ENCODE measurements at places on chromosomes 5 and 9. TPM values are rescaled to one million over a fixed set of nuclear protein-coding genes. Genes with fewer than 3 reads are reported as not detected.

The PLPP6 gene
- 6.3 TPM for total RNA-seq

The LRRC70 gene
- total RNA-seq = 0.60 TPM

GRCh38 chr9:132914924-132915323 lies 29.5 kb downstream of the TSC1 start:
- peaks cover 29% of the 10 kb centered on the region for H3K36me3 ChIP-seq
- no peaks in the 10 kb centered on the region for H3K27me3 ChIP-seq
- H3K4me1 ChIP-seq = no peaks in the 10 kb centered on the region
- DNase-seq = no peak

DNA sequence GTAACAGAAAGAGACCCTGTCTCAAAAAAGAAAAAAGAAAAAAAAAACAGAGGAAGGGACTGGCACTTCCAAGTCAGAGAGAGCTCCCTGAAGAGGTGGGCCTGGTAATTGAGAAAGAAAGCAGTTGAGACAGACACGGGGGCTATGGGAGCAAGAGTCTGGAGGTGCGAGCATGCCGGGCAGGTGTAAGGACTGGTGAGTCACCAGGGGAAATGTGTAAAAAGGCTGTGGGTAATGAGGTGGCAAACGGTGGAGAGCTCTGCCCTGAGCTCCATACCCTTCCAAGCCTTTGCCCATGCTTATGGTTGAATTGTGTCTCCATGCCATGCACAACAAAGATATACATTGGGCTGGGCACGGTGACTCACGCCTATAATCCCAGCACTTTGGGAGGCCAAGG lies 18.0 kb upstream of the JADE2 start:
- no peaks in the 10 kb centered on the region for H3K36me3 ChIP-seq
- H3K4me3 ChIP-seq = no peak overlapping the region
- peaks cover 26% of the 10 kb centered on the region for H3K4me1 ChIP-seq
- no peak overlapping the region for H3K27ac ChIP-seq
- no peak for DNase-seq
- no peaks in the 10 kb centered on the region for H3K27me3 ChIP-seq

The RNF183 gene
- not detected for total RNA-seq

GRCh38 chr9:92969516-92970466 lies 22.5 kb downstream of the FGD3 start:
- DNase-seq = no peak
- peaks cover 82% of the 10 kb centered on the region for H3K4me1 ChIP-seq
- H3K27me3 ChIP-seq = no peaks in the 10 kb centered on the region
- peak overlapping the region; percentile 73 for H3K4me3 ChIP-seq
- peak overlapping the region; percentile 19 for H3K27ac ChIP-seq
- peaks cover 5% of the 10 kb centered on the region for H3K36me3 ChIP-seq

The IL33 gene
- total RNA-seq = not detected

- H3K4me1 ChIP-seq = peaks cover 5% of the 10 kb centered on the region
- no peak for DNase-seq
- no peak overlapping the region for H3K27ac ChIP-seq
Measured at GRCh38 chr5:108753331-108753730, 5.6 kb downstream of the FER start.

The PLAC8L1 gene
- 0.96 TPM for total RNA-seq

The ADAMTS6 gene
- 1.2 TPM for total RNA-seq

GRCh38 chr5:162456086-162456485 lies 388.5 kb downstream of the GABRG2 start:
- DNase-seq = no peak
- no peaks in the 10 kb centered on the region for H3K27me3 ChIP-seq
- no peak overlapping the region for H3K4me3 ChIP-seq
- H3K36me3 ChIP-seq = no peaks in the 10 kb centered on the region
- H3K27ac ChIP-seq = no peak overlapping the region
- H3K4me1 ChIP-seq = no peaks in the 10 kb centered on the region

DNA sequence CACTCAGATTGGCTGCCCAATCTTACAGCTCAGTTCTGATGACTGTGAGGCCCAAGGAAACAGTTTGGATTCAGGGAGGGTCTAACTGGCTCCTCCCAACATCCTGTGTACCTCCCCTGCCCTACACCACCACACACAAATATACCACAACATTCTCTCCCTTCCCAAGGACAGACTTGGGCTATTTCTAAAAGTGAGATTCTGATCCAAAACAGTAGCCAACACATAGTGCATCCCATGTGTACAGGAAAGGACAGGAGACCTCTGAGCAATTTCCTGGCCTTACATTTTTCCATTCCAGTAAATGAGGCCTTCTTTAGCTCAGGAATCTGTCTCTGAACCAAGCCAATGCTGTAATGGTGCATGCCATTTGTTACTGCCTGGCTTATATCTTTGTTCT lies 20.8 kb downstream of the ZNF366 start:
- no peaks in the 10 kb centered on the region for H3K27me3 ChIP-seq
- H3K4me1 ChIP-seq = no peaks in the 10 kb centered on the region
- H3K4me3 ChIP-seq = no peak overlapping the region
- no peak overlapping the region for H3K27ac ChIP-seq
- DNase-seq = no peak

GRCh38 chr9:2601785-2602378 lies 19.7 kb upstream of the VLDLR start:
- H3K27me3 ChIP-seq = no peaks in the 10 kb centered on the region
- no peak overlapping the region for H3K27ac ChIP-seq
- no peak overlapping the region for H3K4me3 ChIP-seq
- no peaks in the 10 kb centered on the region for H3K4me1 ChIP-seq

The CDX1 gene
- total RNA-seq = not detected

- no peak overlapping the region for H3K27ac ChIP-seq
- H3K27me3 ChIP-seq = no peaks in the 10 kb centered on the region
Measured at GRCh38 chr9:101270302-101270701, 114.5 kb downstream of the BAAT start.

The FGF1 gene
- total RNA-seq = not detected

DNA sequence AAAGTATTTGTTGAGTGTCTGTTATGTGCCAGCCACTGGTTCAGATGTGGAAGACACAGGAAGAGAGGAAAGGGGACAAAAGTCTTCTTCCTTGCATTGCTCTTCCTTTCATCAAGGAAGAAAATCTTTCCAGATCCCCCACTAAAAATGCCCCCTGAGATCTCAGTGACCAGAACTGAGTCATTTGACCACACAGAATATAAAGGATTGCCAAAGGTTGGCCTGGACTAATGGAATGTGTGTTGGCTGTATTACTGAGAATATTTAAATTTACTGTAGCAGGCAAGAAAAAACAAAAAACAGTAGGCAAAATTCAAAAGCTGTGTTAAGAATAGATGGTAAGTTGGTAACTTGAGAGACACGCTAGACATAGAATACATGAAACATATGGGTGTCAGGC lies 10.0 kb upstream of the SEPTIN8 start:
- DNase-seq = no peak
- H3K27me3 ChIP-seq = no peaks in the 10 kb centered on the region
- H3K36me3 ChIP-seq = no peaks in the 10 kb centered on the region
- H3K27ac ChIP-seq = peak overlapping the region; percentile 51
- H3K4me1 ChIP-seq = no peaks in the 10 kb centered on the region
- H3K4me3 ChIP-seq = no peak overlapping the region

The SPTLC1 gene
- 60.7 TPM for total RNA-seq

- peak overlapping the region; percentile 7 for H3K4me3 ChIP-seq
- H3K27me3 ChIP-seq = no peaks in the 10 kb centered on the region
- H3K36me3 ChIP-seq = no peaks in the 10 kb centered on the region
Measured at GRCh38 chr5:67160272-67160671, 36.3 kb downstream of the CD180 start.

DNA sequence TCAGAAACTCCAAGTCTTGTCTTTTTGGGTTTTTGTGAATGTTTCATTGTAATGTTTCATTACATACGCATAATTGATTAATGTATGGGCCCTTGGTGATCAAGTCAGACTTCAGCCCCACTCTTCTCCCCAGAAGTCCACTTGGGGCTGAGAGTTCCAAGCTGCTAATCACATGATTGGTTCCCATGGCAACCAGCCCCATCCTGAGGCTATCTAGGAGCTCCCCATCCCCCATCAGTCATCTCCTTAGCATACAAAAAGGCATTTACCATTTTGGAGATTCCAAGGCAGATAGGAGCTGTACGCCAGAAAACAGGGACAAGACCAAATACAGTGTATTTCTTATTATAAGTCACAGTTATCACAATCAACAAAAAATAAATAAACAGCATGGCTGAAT lies 22.9 kb upstream of the SYK start:
- H3K4me1 ChIP-seq = no peaks in the 10 kb centered on the region
- no peak overlapping the region for H3K4me3 ChIP-seq
- no peak for DNase-seq
- no peaks in the 10 kb centered on the region for H3K27me3 ChIP-seq
- no peaks in the 10 kb centered on the region for H3K36me3 ChIP-seq
- no peak overlapping the region for H3K27ac ChIP-seq

The CCNI2 gene
- total RNA-seq = 9.1 TPM

The FBP2 gene
- total RNA-seq = not detected

DNA sequence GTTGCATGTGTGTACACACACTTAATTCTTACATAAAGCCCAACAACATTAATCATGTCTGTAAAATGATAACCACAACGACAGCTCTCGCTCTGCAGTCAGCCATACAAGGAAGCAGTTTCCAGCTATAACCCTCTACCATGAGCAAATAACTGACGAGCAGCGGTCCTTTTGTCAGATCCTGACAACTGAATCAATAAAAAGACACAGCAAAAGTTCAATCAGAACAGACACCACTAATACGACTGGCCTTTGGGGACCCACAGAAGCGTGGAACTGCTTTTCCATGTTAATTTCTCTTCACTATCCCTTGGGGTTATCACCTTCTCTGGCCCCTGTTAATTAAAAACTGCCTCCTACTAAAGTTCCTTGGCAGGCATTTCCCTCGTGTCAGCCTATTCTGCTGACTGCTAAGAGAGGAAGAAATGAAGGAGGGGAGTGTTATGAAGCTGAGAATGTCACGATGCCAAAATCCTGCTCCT lies 722.8 kb upstream of the GRAMD2B start:
- H3K4me1 ChIP-seq = no peaks in the 10 kb centered on the region
- no peaks in the 10 kb centered on the region for H3K27me3 ChIP-seq
- no peaks in the 10 kb centered on the region for H3K36me3 ChIP-seq

GRCh38 chr9:113506090-113506589 lies 42.6 kb downstream of the RGS3 start:
- H3K4me1 ChIP-seq = peaks cover 4% of the 10 kb centered on the region
- H3K27me3 ChIP-seq = no peaks in the 10 kb centered on the region
- DNase-seq = no peak
- no peaks in the 10 kb centered on the region for H3K36me3 ChIP-seq
- H3K4me3 ChIP-seq = no peak overlapping the region

- no peaks in the 10 kb centered on the region for H3K36me3 ChIP-seq
- no peaks in the 10 kb centered on the region for H3K27me3 ChIP-seq
- no peaks in the 10 kb centered on the region for H3K4me1 ChIP-seq
- no peak overlapping the region for H3K27ac ChIP-seq
Measured at GRCh38 chr5:180390441-180391190, 37.5 kb upstream of the GFPT2 start.

The PCDHA8 gene
- total RNA-seq = not detected

GRCh38 chr5:109566361-109566760 lies 123.4 kb upstream of the MAN2A1 start:
- H3K27me3 ChIP-seq = no peaks in the 10 kb centered on the region
- DNase-seq = no peak
- no peak overlapping the region for H3K27ac ChIP-seq
- no peaks in the 10 kb centered on the region for H3K36me3 ChIP-seq
- no peak overlapping the region for H3K4me3 ChIP-seq

GRCh38 chr9:134563397-134563796 lies 78.2 kb upstream of the COL5A1 start:
- DNase-seq = no peak
- H3K27me3 ChIP-seq = no peaks in the 10 kb centered on the region
- no peaks in the 10 kb centered on the region for H3K4me1 ChIP-seq
- no peaks in the 10 kb centered on the region for H3K36me3 ChIP-seq
- H3K4me3 ChIP-seq = no peak overlapping the region
- H3K27ac ChIP-seq = no peak overlapping the region

GRCh38 chr5:153700940-153701339 lies 210.5 kb downstream of the GRIA1 start:
- no peaks in the 10 kb centered on the region for H3K4me1 ChIP-seq
- H3K27me3 ChIP-seq = no peaks in the 10 kb centered on the region
- no peak overlapping the region for H3K4me3 ChIP-seq
- DNase-seq = no peak
- H3K36me3 ChIP-seq = no peaks in the 10 kb centered on the region

DNA sequence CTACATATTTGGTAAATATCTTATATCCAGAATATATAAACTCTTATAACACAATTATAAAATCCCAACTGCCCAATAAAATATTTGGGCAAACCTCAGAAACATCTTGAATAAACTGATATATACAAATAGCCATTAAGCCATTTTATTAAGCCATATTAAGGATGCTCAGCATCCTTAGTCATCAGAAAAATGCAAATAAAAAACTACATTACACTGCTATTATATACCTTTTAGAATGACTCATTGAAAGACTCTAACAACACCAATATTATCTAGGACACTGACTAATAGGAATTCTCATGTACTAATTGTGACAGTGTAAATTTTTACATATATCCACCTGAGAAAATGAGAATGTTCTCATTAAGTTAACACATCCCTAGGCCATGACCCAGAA lies 77.8 kb downstream of the CDH10 start:
- no peak overlapping the region for H3K27ac ChIP-seq
- no peaks in the 10 kb centered on the region for H3K27me3 ChIP-seq
- DNase-seq = no peak
- H3K4me1 ChIP-seq = no peaks in the 10 kb centered on the region
- no peak overlapping the region for H3K4me3 ChIP-seq

DNA sequence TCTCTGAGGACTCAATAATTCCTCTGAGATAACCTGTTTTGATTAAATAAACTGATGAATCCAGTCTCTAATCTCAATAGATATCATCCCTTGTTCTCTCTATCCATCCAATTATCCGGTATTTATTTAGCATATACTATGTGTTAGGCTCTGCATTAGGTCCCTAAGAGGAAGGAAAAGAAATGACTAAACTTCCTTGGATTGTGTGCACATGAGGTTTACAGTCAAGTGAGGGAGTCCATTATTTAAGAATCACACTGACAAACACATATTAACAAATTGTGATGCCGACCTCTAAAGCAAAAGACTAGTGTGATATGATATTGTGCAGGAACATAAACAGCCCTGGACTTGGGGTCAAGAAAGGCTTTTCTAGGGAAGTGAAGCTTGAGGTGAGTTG lies 140.8 kb downstream of the HMHB1 start:
- H3K27me3 ChIP-seq = no peaks in the 10 kb centered on the region
- H3K27ac ChIP-seq = no peak overlapping the region
- DNase-seq = no peak
- no peaks in the 10 kb centered on the region for H3K4me1 ChIP-seq
- no peak overlapping the region for H3K4me3 ChIP-seq
- no peaks in the 10 kb centered on the region for H3K36me3 ChIP-seq

The SARDH gene
- 2.0 TPM for total RNA-seq

GRCh38 chr5:173201636-173202265 lies 33.3 kb downstream of the NKX2-5 start:
- H3K36me3 ChIP-seq = no peaks in the 10 kb centered on the region
- no peaks in the 10 kb centered on the region for H3K27me3 ChIP-seq

The ARID3C gene
- total RNA-seq = 0.22 TPM

- H3K4me3 ChIP-seq = no peak overlapping the region
- no peak overlapping the region for H3K27ac ChIP-seq
- no peaks in the 10 kb centered on the region for H3K27me3 ChIP-seq
- H3K4me1 ChIP-seq = no peaks in the 10 kb centered on the region
Measured at GRCh38 chr9:27204578-27204977, 92.4 kb downstream of the EQTN start.

The PCDHA10 gene
- total RNA-seq = not detected

The COL15A1 gene
- not detected for total RNA-seq

The ADAMTSL1 gene
- total RNA-seq = not detected

The FOXI1 gene
- not detected for total RNA-seq

The LCN10 gene
- 1.2 TPM for total RNA-seq

- DNase-seq = no peak
- H3K36me3 ChIP-seq = no peaks in the 10 kb centered on the region
- peaks cover 97% of the 10 kb centered on the region for H3K4me1 ChIP-seq
- no peaks in the 10 kb centered on the region for H3K27me3 ChIP-seq
Measured at GRCh38 chr9:89426384-89426961, 71.4 kb downstream of the SEMA4D start.

The NOTCH1 gene
- 79.5 TPM for total RNA-seq

The SEMA5A gene
- total RNA-seq = not detected

Measured in CD8-positive, alpha-beta memory T cell (primary cell).